ENCODE measurements at places on chromosomes 7 and 10.

DNA sequence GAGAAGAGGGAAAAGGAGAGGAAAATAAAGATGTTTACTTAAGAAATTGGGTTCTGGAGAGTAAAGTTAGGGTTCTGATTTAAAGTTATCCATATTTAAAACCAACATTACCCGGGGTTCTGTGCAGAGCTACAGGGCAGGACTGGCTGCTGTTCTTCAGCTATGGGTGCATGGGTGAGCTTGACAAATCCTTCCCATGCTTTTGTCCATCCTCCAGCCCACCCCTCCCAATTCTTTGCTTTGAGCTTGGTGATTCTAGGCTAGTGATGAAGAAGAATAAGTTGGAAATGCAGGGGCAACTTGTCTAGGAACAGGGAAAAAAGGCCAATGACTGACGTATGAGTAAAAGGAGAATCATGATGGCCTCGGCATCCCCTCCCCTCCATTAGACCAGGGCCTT is 636.0 kb downstream of the LRMDA start:
- DNase-seq = no peak

GRCh38 chr7:125555916-125556315 is 626.3 kb upstream of the POT1 start:
- no peak for DNase-seq

DNA sequence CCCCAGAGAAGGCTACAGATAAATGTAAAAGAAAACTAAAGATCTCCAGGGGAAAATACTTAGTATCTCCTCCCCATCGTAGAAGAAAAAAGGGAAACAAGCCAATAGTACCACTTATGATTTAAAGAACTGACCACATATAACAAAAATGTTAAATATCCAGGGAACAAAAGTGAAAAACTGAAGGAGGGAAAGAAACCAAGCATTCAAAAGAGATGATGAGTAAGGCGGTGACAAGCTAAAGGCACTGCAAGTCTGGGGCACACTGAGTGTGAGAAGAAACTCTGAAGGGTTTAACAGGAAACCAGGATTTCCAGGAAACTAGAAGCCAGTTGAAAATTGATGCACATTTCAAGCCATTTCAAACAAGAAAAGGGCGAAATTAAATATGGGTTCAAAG is 226.3 kb downstream of the AHR start:
- DNase-seq = no peak

DNA sequence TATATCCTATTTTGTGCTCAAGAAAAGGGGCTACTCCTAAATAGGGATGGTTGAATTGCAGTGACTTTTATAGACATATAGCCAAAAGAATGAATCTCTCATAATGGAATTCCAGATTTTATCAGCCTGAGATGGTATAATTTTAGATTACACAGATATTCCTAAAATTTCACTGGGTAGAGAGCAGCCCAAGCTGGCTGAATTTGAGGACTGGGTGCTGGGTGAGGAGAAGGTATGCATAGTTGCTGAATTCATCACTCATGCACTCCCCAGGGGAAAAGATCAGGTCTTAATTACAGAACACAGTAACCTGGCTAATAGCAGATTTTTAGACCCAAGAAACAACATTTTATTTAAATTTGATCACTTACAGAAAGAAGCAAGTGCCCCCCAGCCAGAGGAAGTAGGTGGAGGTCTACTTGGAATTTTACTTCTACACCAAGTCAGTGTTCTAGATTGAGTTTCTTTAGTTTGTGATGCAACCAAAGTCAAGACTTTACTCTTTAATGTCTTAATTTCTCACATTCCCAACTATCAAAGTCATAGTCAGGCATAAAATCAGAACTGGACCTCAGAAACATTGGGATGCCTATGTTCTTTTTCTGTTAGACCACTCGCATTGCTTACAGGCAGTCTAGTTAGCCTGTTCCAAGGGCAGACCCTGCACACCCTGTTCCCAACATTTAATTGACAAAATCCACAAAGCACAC is 337.4 kb upstream of the PODXL start:
- DNase-seq = no peak

- DNase-seq = peak; percentile 75
Measured at GRCh38 chr10:74058658-74059057, 60.7 kb downstream of the VCL start.

GRCh38 chr7:1228545-1229201 is 4.0 kb upstream of the UNCX start:
- DNase-seq = no peak

GRCh38 chr7:47497367-47498096 is 84.4 kb downstream of the TNS3 start:
- DNase-seq = no peak

GRCh38 chr7:11430841-11431240 is 401.2 kb downstream of the THSD7A start:
- no peak for DNase-seq

DNA sequence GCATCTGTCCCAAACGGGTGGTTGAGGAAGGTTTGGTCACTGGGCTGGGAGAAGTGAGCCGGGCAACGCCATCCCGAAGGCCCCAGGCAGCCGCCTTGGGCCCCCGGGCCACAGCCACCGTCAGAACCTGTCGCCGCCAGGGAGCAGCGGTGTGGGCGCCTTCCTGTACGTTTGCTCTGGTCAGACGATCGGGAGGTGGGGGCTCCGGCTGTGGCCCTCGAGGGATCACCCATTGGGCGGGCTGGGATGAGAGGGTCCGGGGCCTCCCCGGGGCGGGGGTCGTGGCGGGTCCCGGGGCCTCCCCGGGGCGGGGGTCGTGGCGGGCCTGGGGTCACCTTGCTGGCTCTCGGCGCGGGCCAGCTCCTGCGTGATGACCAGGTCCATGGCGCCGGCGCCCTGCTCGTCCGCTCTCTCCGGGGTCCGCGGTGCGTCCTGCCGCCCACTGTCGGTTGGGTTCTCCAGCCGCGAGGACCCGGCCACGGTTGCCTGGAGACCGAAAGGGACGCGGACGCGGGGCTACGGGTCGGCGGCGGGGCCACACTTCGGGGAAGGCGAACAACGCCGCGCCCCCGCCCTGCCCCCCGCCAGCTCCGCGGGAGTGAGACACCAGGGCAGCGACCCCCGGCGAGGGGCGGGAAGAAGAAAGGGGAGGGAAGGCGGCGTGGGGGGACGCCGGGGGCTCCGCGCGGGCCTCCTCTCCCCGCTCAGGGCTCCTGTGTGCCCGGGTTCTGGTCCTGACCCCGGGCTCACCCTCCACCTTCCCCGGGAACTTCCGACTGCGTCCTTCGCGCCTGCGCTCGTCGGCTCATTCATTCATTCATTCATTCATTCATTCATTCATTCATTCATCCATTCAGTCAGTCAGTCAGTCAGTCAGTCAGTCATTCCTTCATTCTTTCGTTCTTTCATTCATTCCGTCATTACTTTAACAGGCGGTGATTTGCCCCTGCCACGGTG is at the start of gene CFAP46:
TSS of gene CFAP46 (minus strand) at position 470 of the 957 bp plus-strand sequence. CDS start at position 384, 86 bp downstream.
- no peak for DNase-seq

DNA sequence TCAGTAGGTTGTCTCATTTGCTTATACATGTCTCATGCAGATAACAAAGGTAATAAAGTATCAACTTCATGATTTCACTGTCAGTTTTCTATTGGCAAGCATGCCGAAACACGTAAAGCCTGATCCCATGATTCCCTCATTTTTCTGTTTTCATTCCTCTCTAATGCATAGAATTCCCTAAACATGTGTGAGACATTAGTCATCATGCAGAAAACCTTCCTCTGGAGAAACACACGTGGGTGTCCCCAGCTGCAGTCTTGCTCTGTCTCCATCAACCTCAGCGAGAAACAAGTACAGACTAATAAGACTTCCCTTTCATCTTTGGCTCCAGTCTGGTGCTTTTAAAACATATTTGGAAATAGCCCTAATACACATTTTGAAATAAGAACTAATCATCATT is 432.7 kb upstream of the VSTM2A start:
- no peak for DNase-seq

- DNase-seq = no peak
Measured at GRCh38 chr7:125222596-125222995, 293.0 kb upstream of the POT1 start.

DNA sequence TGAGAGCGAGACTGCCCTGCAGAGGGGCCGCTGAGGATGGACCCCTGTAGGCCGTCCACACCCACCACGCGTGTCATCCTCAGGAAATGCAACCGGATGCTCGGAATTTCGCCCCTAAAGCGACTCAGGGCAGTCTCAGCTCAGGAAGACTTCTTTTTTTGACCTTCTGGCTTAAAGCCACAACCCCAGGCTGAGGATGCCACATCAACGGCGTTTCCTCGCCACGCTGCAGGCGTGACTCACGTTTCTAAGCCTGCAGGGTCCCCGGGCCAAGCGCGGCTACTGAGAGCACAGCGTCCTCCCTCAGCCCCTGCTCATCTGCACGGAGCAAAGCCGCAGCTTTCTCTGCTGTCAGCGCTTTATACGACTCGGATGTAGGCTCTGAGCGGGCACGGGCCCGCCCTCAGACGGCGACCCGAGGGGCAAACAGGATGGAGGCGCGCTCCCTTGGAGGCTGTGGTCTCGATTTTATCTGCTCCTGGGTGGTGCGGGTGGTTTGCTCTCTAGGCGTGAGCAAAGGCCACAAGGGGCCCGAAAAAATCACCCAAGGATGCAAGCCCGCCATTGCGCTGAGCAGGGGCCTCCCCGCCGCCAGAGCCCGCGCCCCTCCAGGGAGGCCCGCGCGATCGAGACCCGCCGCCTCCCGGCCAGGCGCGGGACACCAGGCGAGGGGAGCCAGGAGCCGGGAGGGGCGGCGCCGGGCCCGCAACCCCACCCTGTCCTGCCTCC is 726 bp upstream of the INSIG1 start:
- DNase-seq = peak; percentile 44

GRCh38 chr10:74623786-74624185 is 202.6 kb upstream of the KAT6B start:
- DNase-seq = no peak

GRCh38 chr10:93861825-93862224 is 32.0 kb upstream of the SLC35G1 start:
- DNase-seq = no peak

DNA sequence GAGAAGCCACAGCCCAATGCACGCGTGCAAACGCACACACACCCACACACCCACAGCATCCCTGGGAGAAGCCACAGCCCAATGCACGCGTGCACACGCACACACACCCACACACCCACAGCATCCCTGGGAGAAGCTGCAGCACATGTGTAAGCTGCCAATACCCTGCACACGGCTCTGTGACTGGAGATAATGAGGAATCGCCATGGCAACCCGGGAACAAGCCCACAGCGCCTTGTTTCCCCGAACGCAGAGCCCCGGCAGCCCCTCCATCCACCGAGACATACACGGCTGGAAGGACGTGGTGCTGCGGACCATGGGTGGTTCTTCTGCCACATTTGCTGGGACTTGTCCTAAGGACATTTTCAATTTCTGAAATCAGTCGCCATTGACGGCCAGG is 221.3 kb downstream of the PTPRN2 start:
- no peak for DNase-seq

- no peak for DNase-seq
Measured at GRCh38 chr7:17497549-17498167, 199.2 kb downstream of the AHR start.

DNA sequence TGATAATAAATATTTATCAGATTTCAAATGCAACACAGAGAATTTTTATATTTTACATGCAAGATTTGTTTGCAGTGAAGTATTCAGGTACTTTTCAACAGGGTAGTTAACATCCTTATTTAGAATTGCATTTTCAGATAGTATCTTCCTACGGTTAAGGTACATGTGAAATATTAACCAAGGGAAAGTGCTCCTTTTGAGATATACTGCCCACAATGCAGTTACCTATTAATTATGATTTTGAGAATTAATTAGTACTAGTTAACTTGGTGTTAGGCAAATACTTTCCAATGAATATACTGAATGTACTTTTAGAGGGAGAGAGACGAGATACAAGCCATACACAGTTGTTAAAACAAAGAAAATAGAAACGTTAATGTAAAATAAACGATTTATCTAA is 206.2 kb upstream of the YAE1 start:
- DNase-seq = no peak

- no peak for DNase-seq
Measured at GRCh38 chr7:101838837-101839483, 21.5 kb downstream of the CUX1 start.

- peak; percentile 8 for DNase-seq
Measured at GRCh38 chr10:31322647-31323046, 3.6 kb downstream of the ZEB1 start.

DNA sequence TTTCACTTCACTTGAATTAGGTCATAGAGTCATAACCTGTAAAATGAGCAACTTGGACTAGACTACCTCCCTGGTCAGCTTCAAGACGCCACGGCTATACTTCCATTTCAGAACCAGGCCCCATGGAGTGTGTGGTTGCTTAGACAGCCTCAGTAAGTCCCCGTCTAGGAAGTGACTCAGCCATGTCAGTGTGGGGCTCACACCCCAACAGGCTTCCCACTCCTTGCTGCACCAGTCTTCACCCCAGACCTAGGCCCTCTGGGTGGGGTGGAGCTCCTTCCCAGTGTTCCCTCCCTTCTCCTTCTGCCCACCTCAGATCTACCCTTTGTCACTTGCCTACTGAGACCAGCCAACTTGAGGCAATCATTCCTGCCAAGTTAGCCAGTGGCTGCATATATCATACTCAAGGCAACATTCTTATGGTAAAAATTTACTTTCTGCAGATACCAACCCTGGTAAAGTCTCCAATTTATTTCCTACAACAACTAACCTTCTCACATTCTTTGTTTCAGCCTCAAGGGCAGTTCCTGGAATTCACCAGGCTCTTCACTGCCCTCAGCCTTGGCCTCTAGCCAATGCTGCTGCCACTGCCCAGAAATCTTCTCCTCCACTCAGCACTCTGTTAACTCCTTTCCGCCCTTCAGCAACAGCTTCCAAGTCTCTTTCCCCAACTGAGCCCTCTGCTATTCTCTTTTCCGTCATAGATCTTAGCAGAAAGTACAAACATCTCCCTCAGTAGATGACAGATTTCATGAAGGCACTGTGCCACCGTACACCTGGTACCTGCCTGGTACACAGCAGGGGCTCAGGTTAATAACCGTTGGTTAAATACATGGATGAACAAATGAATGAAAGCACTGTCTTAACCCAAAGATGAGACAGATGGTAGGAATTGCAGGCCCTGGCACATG is 31.3 kb upstream of the ZNRF2 start:
- peak; percentile 52 for DNase-seq

DNA sequence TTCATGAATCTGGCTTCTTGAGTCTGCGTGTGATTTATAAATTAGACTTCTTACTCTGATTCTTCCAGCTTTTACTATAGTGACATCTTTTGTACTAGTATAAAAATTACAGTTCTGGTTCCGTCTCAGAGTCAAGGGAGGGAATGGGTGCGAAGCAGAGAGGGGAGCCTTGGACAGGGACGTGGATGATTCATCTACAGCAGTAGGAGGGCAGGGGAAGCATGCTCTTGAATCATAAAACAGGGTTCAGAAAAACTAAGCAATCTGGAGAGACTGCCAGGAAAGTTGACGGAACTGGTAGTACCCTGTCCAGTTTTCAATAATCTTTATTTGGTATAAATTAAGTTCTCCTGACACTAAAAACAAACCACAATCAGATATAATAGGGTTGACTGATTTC is 58.1 kb downstream of the ITGA8 start:
- DNase-seq = no peak

DNA sequence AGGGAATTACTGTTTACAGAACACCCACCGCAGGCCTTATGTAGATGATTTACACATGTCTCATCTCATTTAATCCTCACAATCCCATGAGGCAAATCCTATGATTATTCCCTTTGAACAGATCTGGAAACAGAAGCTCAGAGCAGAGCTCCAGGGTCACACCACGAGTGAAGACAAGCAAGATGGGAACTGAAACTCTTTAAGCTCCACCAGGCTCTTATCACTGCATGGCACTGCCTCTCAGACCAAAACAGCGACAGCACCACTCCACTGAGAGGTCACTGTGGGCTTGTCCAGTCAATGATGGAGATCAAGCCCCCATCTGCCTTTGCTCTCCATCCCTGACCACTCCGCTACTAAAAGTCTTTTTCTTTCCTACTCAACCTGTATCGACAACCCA is 5.9 kb downstream of the GRID1 start:
- DNase-seq = no peak

- DNase-seq = peak; percentile 21
Measured at GRCh38 chr10:43126759-43127424, 11.4 kb upstream of the CSGALNACT2 start.

All from NCI-H1092 treated with DMSO at 0.1 percent for 48 hours (cell line).